Stimulated activated CD4-positive, alpha-beta T cell treated with anti-CD3 and anti-CD28 coated beads, TNF-alpha, amount 100 ng/mL, for 24 hours (primary cell): ENCODE measurements at places on chromosomes 2 and 18.

- DNase-seq = no peak
Observed at GRCh38 chr18:33959609-33960008, 265.1 kb downstream of the NOL4 start.

DNA sequence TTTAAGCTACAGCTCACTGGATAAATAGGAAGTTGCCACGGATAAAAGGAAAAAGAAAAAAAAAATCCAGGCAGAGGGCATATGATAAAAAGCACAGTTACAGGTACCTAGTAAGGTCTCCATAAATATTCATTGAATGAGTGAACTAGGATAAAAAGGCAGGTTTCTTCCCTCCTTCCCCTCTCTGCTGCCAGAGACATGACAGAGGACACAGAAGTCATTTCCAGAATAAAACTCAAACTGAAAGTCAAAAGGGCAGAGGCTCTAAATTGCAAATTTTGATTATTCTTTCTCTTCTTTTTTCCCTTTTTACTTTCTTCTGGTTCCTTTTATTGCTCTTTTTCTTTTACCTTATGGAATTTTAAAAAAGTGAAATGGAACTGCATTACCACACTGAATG is 7.7 kb downstream of the CD302 start:
- DNase-seq = no peak

- peak; percentile 10 for DNase-seq
Observed at GRCh38 chr2:210224941-210225672, at the start of gene ACADL. ACADL (minus strand) TSS chr2:210225447; CDS start chr2:210225263, 184 bp downstream.

DNA sequence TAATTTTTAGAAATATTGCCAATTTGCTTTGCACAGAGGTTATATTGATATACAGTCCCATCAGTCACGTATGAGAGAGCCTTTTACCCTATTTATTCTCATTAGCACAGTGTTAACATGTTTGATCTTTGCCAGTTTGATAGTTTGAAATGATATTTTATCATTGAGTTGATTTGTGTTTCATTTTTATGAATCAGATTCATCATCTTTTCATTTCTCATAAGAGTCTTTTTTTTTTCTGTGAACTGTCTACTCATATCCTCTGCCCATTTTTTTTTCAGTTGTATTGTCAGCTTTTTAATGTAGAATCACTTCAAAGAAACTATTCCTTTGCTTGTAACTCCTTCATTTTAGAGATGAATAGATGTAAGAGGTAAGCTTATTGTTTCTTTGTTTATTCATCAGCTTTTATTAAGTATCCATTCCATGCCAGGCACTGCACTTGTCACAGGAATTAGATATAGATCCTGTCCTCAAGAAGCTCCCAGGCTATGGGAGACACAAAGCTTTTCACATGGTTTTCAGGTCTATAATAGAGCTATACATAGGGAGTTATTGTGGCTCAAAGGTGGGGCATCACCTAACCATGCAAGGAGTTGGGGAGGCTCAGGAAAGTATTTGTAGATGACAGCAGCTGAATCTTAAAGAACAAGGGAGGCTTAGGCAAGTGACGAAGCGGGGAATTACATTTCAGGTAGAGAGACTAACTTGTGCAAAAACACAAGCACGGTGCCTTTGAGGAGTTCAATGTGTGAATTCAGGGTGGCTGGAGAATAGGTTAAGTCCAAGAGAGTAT is 42.1 kb downstream of the CD28 start:
- DNase-seq = no peak

DNA sequence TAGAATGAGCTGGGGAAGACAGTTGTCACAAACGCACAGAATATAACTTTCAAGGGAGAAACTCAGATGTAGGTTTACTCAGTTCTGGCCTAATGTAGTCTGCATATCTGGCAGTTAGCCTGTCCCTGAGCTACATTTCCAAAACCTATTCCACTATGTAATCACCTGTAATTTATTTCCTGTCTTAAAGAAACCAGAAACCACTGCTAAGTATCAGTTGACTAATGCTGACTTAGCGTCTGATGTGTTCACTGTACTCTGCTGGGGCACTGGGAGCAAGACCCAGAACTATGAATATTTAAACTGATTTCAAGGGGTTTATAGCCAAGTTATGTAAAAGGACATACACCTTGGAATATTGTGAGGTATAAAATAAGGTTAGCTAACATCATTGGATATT is 1995.2 kb upstream of the PIK3C3 start:
- DNase-seq = no peak

DNA sequence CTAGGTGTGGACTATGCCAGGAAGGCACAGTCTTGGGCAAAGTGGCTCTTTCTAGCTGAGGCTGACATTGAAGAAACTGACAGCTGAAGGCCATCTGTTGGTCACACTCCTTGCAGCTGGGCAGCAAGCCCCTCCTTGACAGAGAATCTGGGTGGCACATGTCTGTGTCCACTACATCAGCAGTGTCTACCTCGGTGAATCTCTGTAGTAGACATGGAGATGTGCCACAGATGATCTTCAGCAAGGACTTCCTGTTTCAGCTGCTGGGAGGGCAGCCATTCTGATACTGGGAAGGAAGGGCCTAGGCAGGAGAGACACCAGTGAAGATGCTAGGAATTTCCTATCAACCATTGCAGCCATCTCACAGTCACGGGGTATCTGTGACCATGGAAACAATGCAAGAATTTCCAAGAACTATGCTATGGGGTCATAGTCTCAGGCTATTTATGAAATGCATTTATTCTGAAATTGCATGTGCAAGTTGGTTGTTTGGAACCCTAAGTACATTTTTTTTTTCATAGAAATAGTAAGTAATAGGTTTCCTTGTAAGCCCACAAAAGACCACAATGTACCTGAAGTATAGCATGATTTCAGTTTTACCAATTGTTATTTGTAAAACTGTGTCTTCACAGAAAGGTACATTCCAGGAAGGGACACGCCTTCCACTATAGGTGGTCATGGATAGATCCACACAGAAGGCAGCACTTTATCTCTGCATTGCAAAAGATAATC is 63.8 kb upstream of the DARS1 start:
- no peak for DNase-seq

DNA sequence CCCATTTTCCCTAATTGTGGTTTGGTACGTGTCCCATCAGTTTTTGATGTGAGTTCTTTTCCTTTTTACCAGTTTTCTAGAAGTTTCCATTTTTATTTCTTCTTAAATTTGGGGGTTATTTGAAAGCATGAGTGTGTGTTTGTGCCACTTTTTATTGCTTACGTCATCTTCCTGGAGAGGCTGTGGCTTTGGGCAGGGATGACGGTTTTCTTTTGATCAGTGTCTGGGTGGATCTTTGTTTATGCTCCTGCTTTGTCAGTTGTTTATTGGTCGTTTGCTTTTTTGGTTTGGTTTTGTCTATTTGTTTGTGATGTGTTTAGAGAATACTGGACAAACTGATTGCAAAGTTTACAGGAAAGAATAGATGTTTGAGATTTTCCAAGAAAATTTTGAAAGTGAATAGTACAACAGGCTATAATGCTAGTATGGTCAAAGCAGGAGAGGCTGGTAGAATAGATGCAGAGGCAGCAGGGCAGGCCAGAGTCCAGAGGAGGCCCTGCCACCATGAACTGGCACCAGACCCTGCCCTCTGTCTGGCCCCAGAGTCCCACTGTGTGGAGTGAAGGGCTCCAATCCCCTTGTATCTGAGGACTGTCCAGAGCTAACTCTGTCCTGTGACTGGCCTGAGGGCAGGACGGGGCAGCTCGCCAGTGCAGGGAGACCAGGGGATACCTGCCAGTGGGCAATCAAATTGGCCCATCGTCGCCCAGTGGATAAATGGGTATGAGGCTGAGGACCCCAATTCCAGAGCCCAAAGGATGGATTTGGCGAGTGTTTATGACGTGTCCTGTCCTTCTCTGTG is 23.4 kb upstream of the SNED1 start:
- no peak for DNase-seq

GRCh38 chr2:45220227-45220626 is 211.0 kb upstream of the SIX2 start:
- DNase-seq = no peak

- DNase-seq = no peak
Observed at GRCh38 chr18:62324181-62324828, 805 bp upstream of the TNFRSF11A start.

GRCh38 chr2:168316073-168316440 is 68.7 kb upstream of the STK39 start:
- no peak for DNase-seq

GRCh38 chr2:64288321-64289193 is 144.3 kb upstream of the PELI1 start:
- DNase-seq = no peak

GRCh38 chr2:42895791-42896135 is 103.4 kb upstream of the HAAO start:
- DNase-seq = no peak

GRCh38 chr2:9030190-9030589 is 26.7 kb upstream of the MBOAT2 start:
- no peak for DNase-seq

- DNase-seq = no peak
Observed at GRCh38 chr2:240968731-240969624, 29.4 kb upstream of the SNED1 start.

DNA sequence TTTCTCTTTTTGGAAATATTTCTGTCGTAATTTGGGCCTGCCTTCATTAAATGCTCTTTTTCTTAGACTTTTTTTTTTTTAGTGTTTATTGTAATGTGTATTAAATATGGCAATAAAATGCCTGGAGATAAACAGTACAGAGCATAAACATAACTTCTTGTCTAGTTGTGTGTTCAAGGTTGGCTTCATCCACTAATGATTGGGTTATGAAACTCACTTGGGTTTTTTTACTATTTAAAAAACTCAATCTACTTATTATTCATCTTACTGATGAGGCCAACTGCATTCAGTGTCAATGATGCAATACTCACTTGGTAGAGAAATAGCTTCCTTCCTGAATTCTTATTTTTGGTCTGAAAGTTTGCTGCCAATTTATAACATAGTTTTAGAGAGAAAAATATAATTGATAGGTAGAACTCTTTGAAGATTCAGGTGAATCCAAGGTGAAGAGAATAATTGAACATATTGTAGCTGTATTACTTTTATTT is 144.2 kb upstream of the NABP1 start:
- no peak for DNase-seq

DNA sequence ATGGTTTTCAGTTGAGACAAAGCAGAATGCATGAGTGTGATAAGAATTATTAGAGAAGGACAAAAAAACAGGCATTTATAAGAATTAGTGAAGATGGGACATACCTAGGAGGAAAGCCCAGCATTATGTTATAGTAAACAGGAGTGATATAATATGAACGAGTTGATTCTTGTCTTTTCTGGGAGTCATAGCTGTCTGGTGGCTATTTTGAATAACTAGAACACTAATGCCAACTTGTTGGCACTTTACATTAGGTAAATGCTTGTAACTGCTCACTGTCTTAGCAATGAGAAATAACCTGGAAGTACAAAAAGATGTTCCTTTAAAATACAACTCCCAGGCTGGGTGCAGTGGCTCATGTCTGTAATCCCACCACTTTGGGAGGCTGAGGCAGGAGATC is 540.8 kb upstream of the SPHKAP start:
- DNase-seq = no peak

GRCh38 chr2:226660526-226660925 is 139.1 kb downstream of the IRS1 start:
- no peak for DNase-seq

DNA sequence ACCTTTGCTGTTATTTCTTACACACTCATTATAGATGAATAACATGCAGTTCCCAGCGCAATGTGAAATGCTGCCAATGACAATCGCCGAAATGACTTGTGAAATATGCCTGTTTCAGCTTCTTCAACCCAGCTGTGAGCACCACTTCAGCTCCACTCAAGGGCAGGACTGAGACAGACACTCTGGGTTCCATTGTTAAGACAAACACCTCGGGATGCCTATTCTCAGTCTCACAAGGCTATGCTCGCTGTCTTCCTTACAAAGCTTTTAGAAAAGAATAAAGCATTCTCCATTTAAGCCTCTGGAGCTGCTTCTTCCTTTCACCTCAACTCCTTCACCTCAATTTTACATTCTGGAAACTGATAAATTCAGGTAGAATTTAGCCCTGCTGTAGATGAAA is 4.2 kb downstream of the CBLN2 start:
- DNase-seq = no peak

- no peak for DNase-seq
Observed at GRCh38 chr2:116696223-116696622, 1118.3 kb upstream of the DDX18 start.
